AG04450 (cell line): ENCODE measurements at places on chromosomes 2 and 18.

DNA sequence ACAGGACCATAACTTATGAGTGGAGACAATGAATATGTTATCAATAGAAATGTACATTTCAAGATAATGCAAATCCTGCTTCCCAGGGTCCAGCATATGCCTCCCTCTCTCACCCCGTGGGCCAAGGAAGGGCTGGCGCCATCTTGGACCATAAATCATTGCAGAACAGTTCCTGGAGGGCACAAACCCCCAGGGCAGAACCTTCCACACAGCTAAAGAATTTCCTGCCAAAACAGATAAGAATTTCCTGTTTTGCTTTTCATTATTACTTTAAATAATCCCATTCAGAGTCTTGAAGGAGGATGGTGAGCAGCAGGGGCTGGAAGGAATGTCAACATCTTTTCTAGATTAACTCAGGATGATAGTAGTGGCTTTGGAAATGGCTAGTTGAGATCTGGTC, 53.7 kb downstream of the EHD3 start:
- DNase-seq = no peak

- DNase-seq = no peak
These were observed 53.8 kb upstream of the SLC5A7 start for GRCh38 chr2:107932488-107932887.

DNA sequence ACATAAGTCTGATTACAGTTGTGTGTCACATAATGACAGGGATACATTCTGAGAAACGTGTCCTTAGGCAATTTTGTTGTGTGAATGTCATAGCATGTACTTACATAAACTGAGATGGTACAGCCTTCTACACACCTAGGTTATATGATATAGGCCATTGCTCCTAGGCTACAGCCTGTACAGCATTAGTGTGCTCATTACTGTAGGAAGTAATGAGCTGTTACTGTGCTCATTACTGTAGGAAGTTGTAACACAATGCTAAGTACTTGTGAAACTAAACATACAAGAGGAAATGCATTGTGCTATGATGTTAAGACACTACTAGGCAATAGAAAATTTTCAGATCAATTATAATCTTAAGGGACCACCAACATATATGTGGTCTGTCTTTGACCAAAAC, 72.8 kb downstream of the UPP2 start:
- no peak for DNase-seq

- peak; percentile 49 for DNase-seq
These were observed 32.9 kb upstream of the INHBB start for GRCh38 chr2:120312860-120313694.

- no peak for DNase-seq
These were observed 246.0 kb downstream of the LDLRAD4 start for GRCh38 chr18:13464432-13465123.

GRCh38 chr2:181393472-181393871, 63.7 kb upstream of the ITGA4 start:
- no peak for DNase-seq

- no peak for DNase-seq
These were observed 334.1 kb downstream of the GBX2 start for GRCh38 chr2:235833971-235834620.

DNA sequence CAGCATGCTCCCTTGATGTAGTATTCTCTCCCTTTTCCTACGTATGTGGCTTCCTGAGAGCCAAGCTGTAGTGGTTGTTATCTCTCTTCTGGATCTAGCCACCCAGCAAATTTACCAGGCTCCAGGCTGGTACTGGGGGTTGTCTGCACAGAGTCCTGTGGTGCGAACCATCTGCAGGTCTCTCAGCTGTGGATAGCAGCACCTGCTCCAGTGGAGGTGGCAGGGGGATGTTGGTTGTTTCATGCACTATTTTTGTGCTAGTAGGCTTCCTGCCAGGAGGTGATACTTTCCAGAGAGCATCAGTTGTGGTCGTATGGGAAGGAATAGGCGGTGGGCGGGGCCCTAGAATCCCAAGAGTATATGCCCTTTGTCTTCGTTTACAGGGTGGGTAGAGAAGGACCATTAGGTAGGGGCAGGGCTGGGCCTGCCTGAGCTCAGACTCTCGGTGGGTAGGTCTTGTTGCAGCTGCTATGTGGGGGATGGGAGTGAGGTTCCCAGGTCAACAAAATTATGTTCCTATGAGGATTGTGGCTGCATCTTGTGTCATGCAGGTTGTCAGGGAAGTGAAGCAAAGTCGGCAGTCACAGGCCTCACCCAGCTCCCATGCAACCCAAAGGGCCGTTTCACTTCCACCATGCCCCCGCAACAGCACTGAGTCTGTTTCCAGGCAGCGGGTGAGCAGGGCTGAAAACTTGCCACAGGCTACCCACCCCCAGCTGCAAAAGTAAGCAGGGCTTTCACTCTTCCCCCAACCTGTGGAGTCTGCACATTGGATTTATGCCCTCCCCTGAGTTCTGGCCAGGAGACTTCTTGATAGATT, 1139.5 kb downstream of the BCL11A start:
- no peak for DNase-seq

DNA sequence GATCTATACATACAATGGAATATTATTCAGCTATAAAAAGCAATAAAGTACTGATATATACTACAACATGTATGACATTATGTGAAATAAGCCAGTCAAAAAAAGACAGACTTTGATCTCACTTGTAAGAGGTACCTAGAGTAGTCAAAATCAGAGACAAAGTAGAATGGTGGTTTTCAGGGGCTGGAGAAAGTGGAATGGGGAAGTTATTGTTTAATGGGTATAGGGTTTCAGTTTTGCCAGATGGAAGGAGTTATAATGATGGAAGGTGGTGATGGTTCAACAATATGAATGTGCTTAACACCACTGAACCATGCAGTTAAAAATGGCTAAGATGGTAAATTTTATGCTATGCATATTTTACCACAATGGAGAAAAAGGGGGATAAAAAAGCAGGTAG, 6.3 kb downstream of the COBLL1 start:
- no peak for DNase-seq

GRCh38 chr2:37323176-37323780, 1.4 kb downstream of the PRKD3 start:
- DNase-seq = no peak

DNA sequence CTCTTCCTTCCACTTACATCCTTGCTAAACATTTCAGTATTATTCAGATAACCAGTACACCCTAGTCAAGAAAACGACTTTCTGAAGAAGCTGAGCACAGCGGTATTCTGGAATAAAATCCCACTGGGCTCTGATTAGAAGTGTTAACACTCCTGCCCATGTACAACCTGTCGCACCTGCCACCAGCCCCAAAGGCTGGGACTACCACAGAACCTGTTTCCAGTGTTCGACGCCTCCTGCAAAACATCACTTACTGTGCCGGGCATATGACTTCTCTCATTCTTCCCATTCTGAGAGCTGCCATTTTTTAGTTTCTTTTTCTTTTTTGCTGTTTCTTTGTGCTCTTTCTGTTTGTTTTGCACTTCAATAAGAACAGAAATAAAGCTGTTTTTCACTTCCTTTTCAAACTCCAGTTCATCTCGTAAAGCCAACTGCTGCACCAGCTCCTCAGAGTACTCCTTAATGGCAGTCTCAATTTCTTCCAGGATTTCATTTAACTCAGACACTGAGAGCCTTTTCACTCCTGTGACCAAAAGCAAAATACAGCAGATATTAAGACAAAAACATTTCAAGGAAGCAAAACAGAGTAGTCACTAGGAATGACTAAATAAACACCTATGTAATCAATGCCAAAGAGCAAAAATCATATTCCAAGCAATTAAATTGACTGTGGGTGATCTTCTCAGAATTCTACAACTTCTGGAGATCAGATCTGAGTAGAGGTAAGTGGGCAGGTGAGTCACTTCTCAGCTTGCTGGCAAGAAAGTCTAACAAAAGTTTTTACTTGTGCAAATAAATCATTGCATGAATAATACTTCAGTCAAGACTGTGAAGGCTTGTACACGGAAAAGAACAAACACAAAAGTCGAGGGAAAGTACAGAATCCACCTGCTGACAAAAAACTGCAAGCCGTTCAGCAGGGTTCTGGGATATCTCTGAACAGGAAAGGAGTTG, 19.3 kb downstream of the FEZ2 start:
- no peak for DNase-seq

GRCh38 chr2:161976295-161976694, 97.7 kb downstream of the DPP4 start:
- DNase-seq = no peak

DNA sequence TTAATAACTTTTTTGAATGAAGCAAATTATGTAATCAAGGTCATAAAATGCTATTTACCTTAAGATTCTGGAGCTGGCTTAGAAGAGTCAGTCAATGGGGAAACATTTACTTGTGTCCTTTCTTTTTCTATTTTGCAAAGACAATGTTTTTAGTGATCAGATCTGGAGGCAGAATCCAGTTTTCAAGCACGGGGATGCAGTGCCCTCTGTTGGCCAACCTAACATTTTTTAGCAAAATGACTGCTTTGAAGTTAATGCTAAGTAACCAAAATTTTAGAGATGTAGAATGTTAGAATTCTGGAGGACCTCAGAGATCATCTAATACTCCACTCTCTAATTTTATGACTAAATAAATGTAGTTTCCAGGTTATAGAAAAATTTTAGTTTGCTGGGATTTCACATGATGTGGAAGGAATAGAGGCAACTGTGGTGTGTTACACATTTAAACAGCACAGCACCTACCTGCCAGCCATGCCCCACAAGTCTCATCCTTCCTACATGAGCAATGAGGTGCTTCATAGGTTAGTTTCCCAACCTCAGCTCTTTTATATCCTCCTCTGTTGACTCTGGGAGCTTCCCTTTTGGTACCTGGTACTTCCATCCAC, 23.6 kb upstream of the SLC9A4 start:
- DNase-seq = no peak

DNA sequence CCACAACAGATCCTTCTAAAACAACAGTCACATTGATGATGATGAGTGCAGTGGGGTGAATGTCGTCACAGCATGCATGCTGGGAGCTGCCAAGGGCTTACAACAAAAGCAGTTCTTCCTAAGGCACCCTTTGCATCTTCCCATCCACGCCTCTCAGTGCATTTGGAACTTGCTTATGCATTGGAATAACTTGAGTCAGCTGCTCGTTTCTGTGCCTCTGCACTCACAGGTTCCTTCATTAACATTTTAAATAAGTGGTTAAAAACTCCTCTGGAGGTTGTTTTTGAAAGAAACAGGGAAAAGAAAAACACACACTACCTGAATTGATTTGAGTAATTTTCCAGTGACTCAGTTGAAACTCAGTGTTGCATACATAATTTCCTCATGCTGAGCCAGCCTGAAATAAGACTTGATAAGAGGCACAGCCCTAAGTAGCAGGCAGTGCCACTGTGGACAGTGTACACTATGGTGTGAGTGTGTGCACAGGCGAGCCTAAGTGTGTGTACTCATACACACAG, 46.8 kb upstream of the TRIM43B start:
- no peak for DNase-seq

- peak; percentile 78 for DNase-seq
These were observed 23.6 kb downstream of the ANKRD44 start for GRCh38 chr2:197286805-197287595.

DNA sequence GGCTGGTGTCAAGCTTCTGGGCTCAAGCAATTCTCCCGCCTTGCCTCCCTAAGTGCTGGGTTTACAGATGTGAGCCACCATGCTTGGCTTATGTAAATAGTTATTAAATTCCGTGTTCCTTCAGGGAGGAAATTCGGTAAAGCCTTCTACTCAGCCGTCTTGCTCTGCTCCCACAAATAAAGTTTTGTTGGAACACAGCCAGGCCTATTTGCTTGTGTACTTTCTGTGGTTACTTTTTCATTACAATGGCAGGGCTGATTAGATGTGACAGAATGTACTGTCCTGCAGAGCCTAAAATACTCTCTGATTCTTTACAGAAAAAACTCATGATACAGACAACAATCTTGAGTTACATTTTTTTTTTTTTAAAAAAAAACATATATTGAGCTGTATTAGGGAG, 68.8 kb upstream of the TACR1 start:
- no peak for DNase-seq

DNA sequence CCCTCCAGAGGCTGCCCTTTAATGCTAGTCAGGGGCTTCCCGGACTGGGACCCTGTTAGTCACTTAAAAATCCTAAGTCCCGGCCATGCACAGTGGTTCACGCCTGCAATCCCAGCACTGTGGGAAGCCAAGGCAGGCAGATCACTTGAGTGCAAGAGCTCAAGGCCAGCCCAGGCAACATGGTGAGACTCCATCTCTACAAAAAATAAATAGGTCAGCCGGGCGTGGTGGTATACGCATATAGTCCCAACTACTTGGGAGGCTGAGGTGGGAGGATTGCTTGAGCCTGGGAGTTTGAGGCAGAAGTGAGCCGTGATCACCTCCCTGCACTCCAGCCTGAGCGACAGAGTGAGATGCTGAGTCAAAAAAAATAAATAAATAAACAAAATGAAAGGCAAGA, 17.2 kb upstream of the KCNG2 start:
- DNase-seq = no peak

GRCh38 chr2:39837856-39838453, 58.9 kb upstream of the THUMPD2 start:
- peak; percentile 11 for DNase-seq

- no peak for DNase-seq
These were observed 92.0 kb upstream of the CYP1B1 start for GRCh38 chr2:38167968-38168350.

DNA sequence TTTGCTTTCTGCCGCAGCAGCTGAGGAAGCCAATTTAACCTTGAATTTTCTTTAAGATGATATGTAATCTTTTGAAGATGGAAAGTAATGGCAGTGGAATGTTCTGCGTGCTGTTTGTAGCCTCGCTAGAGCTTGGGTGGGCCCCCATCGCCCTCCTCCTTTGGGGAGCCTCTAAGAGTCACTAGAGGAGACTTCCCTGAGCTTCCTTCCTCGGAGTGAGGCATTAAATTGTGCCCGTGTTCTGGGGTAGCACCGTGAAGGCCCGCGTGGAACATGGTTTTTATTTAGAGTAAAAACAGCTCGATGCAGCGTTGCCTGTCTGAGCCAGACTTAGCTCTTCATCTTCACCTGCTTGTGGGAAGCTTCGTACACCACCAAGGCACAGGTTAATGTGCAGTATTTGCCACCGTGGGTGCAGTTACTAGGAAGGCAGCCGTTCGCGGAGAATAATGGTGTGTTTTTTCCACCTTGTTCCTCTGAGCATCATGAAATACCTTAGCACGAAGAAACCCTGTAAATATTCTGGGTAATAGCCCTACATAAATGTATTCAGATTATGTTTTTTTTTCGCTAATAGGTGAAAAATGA, 38.5 kb downstream of the NCK2 start:
- DNase-seq = no peak

DNA sequence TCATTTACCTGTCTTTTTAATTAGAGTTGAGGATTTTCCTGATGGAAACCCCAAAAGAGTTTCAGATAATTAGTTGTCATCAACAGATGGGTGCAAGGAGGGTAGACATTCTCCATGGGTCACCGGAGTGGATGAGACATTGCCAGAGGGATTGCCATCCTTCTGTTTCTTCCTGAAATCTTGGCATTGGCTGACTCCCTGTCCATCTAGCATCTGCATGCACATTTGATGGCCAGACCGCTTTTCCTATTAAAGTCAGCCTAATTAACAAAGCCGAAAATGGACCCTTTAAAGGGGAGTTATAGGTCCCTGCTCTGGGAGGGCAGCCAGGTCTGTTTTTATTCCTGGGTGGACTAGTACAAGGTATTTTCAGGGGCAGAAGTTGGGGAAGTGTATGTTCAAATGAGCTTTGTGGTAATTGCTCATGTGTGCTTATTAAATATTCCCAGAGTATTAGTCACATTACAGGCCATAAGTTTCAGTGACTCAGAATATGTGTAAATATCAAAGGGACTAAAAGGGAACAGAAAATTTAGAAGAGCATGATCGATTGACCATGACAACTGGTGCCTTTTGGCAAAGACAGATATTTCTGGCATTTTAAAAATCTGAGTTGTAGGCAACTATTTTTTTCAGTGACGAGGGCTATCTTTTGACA, 209.8 kb downstream of the PHLPP1 start:
- DNase-seq = no peak

- no peak for DNase-seq
These were observed 122.9 kb downstream of the MRO start for GRCh38 chr18:50696929-50697328.
